ENCODE measurements at places on chromosomes 7 and 10.
A peak's percentile ranks its signal among the peaks of the same experiment; 100 is the strongest.

GRCh38 chr7:73963252-73963822 lies 64.6 kb upstream of the ELN start:
- no peak for DNase-seq

DNA sequence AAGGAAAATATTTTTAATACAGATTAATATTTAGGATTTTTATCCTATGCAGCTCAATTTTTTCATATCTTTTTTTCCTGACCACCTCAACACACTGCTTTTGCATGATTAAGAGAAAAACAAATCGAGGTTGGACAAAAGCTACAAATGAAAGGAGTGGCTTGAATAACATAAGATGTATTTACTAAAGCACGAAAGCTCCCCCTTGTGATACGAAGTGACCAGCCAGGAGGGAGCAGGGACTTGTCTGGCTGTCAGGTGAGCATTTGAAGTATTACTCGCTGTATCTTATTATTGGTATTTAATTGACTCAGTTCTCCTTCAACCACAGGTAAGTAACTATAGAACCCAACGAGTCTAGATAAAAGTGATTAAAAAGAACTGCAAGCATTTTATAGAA lies 265.2 kb upstream of the PHF14 start:
- no peak for DNase-seq

- DNase-seq = peak; percentile 90
These were observed 21.4 kb upstream of the GSDME start for GRCh38 chr7:24778543-24779282.

GRCh38 chr10:11440250-11441150 lies 170.9 kb downstream of the USP6NL start:
- DNase-seq = no peak
